ENCODE measurements at places on chromosomes 7 and 10.

- DNase-seq = peak; percentile 22
Measured at GRCh38 chr7:149459540-149460452, 1.1 kb downstream of the ZNF777 start.

DNA sequence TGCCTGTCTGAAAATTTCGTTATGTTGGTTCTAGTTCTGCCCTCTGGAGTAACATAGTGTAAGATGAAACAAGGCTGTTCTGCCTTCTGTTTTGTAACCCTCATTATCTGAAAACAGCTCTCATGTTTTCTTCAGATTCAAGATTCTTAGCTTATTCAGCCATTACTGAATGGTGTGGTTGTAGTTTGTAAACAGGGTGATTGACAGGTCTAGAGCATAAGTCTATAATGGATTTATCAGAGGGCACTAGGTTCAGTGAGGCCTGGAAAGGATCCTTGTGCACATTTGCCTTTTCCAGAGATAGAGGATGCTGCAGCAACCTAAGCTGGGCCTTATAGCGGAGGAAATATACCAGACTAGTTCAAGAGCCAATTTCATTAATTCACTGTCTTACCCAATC, 6.1 kb downstream of the ZNF398 start:
- no peak for DNase-seq

- DNase-seq = no peak
Measured at GRCh38 chr10:74988832-74989561, 122.5 kb upstream of the SAMD8 start.

DNA sequence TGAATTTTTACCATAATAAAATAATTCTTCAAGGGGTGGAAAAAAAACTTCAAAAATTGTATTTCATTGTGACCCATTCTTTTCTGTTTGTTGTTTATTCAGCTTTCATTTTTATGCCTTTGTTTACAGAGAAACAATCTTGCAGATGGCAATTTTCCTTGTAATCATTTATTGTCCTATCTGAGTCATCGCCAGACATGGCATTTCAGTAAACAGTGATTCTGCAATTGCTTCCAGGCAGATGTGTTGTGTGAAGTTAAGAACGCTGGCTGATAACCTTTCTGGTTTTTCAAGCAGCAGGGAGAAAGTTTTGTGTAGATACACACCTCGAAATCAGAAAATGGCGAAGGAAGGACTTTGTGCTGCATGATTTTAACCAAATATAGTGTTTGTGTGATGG, 80.7 kb upstream of the RPA3 start:
- DNase-seq = peak; percentile 7

DNA sequence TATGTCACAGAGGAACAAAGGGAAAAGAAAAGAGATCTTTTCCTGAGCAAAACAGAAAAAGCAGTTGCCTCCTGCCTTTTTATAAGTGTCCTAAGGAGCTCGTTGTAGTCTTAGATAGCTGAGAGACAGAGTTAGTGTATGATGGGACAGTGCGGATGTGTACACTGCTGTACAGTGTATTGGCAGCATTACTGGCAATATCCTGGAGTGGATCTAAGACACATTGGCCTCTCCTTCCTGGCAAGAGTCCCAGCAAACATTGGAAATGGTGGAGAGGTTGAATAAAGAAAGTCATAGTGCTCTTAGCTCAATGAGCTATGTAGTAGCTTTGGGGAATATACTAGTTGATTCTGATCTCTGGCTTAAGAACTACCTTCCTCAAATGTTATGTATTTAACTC, 22.7 kb downstream of the GARS1 start:
- no peak for DNase-seq

- no peak for DNase-seq
Measured at GRCh38 chr10:28935061-28935460, 257.7 kb downstream of the BAMBI start.

- no peak for DNase-seq
Measured at GRCh38 chr7:55485501-55486191, 86.7 kb downstream of the VOPP1 start.

DNA sequence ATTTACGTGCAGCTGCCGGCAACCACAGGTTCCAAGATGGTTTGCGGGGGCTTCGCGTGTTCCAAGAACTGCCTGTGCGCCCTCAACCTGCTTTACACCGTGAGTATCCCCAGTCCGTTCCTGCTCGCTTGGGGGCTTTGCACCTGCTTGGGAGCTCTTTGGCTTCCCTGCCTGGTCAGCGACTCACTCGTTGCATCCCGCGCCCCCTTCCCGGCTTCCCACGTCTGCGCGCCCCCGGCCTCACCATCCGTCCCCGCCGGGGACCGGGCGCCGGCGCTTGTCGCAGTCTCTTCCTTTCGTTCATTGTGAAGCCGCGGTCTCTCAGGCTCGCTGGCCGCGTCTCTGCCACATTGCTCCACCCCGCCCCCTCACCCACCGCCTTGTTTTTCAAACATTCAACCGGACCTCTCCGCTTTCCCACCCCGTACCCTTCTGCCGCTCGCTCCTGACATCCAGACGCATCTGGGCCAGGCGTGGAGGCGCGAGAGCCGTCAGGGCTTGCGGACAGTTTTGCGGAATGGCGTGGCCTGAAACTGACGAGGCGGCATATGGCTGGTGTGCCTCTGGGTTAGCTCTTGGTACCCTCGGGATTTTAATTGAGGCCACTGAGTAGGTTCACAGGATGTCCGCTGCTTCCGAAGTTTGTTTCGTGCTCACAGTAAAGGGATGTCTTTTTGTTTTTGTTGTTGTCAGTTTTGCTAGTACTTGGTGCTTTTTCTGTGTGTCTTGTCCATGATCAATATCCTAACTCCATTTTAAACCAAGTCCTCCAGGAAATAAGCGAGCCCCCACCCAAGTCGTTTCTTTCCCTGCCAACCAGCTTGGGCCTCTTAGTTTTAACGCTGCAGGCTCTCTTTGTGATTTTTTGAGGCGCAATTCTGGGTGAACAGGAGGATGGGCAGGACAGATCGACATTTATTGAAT, 639 bp downstream of the TSPAN13 start:
- DNase-seq = peak; percentile 48

DNA sequence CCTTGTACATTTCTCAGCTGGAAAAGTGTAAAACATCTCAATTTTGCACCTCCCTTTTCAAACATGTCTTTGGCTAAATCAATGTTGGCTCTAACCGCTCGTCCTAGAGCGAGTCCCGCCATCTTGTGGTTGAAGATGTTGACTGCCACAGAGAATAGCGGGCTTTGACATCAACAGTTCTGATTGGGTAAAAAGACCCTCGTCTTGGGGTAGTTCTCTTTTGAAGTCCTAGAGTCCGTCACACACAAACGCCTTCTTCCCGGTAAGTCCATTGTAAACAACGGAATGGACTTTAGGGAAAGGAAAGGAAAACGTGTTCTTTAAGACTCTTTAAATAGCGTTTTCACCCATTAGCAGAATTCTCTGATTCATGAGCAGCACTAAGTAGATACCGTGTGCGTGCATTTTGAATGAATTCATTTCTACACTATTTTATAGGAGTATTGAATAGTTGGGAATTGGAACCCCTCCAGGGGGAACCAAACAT, 452 bp upstream of the RPP30 start:
- DNase-seq = peak; percentile 79

DNA sequence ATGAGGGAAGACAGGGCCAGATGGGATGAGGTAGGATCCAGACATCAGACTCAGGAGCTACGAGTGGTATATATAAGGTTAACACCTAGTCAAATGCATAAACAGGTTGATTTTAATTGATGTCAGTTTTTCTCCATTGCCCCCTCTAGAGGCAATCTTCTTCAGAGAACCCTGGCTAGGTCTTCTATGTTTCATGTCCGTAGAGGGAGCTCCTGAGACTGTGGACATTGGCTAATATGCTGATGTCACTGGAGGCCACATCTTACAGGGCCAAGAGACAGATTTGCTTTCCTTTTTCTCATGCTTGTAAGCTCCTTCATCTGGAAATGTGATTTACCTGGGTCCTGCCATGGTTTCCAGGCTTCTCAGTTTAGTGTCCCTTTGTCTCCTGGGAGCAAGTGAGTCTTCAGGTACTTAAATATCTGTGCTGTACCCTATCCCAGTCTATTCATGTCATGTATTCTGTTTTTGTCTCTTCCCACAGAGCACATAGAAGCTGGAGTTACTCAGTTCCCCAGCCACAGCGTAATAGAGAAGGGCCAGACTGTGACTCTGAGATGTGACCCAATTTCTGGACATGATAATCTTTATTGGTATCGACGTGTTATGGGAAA, 161.6 kb upstream of the PRSS1 start:
- peak; percentile 79 for DNase-seq
